ENCODE measurements at places on chromosomes 12 and 14.

GRCh38 chr14:100683578-100683977, 43.1 kb upstream of the DLK1 start:
- DNase-seq: no peak

DNA sequence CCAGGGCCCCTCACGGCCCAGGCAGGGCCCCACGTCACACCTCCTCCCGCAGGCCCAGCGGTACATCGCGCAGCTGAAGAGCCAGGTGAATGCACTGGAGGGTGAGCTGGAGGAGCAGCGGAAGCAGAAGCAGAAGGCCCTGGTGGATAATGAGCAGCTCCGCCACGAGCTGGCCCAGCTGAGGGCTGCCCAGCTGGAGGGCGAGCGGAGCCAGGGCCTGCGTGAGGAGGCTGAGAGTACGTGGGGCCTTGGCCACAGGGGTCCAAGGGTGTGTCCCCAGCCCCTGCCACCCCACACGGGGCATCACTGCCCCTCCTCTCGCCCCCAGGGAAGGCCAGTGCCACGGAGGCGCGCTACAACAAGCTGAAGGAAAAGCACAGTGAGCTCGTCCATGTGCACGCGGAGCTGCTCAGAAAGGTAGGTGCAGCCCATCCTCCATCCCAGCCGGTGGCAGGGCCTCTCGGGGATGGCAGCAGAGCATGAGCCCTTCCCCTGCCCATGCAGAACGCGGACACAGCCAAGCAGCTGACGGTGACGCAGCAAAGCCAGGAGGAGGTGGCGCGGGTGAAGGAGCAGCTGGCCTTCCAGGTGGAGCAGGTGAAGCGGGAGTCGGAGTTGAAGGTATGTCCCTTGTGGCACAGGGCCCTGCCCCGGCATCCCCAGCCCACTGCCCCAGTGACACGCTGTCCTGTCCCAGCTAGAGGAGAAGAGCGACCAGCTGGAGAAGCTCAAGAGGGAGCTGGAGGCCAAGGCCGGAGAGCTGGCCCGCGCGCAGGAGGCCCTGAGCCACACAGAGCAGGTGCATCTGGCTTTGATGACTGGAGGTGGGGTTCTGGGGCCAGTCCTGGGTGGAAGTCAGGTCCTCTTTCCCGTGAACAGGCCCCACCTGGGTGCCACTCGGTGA, 20.9 kb downstream of the HIP1R start:
- DNase-seq: no peak

- DNase-seq: no peak
These were observed 289.9 kb upstream of the SFSWAP start for GRCh38 chr12:131420867-131421447.

- no peak for DNase-seq
These were observed 50.2 kb upstream of the SMCO2 start for GRCh38 chr12:27396216-27396815.

DNA sequence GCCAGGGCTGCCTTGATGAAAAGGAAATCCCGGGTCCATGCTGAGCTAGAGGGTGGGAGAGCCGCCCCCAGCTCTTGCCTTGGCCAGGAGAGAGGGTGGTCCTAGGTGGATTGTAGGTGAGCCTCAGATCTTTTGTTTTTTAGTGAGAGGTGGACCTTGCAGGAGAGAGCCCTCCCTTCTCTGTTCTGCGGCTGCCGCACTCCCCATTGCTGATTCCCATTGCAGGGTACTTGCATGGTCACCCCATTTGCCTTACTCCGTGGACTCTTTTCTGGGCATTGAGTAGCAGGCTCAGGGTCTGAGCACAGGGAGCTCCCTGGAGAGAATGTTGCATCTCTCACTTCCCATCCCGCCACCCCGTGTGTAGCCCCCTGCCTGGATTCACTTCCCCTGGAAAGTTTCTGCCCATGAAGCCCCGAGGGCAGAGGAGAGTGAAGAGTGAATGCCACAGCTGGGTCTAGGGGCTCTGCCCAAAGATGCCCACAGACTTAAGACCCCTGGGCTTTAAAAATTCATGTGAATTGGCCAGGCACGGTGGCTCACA, 10.2 kb downstream of the VASH1 start:
- DNase-seq: no peak

- no peak for DNase-seq
These were observed 315.5 kb upstream of the OR4E1 start for GRCh38 chr14:21989090-21989489.

- DNase-seq: no peak
These were observed 807.3 kb upstream of the TMEM132C start for GRCh38 chr12:127459687-127460086.

- no peak for DNase-seq
These were observed 257.0 kb upstream of the MGAT4C start for GRCh38 chr12:86513226-86513625.

DNA sequence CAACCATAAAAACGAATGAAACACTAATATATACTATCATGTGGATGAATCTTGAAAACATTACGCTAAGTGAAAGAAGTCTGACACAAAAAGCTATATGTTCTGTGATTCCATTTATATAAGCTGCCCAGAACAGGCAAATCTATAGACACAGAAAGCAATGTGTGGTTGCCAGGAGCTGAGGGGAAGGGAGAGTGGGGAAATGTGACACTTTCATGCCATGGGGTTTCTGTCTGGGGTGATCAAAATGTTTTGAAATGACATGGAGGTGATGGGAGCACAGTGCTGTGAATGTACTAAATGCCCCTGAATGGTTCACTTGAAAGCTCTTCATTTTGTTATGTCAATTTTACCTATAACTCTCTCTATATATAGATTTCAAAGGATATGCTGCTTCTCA, 30.1 kb downstream of the ATG14 start:
- no peak for DNase-seq

DNA sequence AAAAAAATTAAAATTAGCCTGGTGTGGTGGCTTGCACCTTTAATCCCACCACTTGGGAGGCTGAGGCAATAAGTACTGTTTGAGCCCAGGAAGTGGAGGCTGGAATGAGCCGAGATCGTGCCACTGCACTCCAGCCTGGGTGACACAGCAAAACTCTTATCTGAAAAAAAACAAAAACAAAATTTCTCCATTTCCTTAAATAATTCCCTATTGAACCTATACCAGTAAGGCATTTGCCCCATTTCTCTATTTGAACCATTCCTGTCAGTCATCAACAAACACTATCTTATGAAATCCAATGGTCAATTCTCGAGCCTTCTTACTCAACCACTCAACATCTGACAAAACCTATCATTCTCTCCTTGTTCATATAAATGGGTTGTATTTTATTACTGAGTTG, 14.7 kb downstream of the SLC2A14 start:
- no peak for DNase-seq

DNA sequence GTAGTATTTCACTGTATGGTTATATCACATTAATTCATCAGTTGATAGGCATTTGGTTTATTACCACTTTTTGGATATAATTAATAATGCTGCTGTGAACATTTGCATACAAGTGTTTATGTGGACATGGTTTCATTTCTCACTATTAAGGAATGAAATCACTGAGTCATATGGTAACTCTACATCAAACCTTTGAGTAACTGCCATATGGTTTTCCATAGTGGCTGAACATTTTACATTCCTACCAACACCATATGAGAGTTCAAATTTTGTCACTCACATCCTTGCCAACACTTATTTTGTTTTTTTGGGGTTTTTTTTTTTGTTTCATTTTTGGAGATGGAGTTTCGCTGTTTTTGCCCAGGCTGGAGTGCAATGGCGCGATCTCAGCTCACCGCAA, 30.2 kb upstream of the EAPP start:
- DNase-seq: no peak

DNA sequence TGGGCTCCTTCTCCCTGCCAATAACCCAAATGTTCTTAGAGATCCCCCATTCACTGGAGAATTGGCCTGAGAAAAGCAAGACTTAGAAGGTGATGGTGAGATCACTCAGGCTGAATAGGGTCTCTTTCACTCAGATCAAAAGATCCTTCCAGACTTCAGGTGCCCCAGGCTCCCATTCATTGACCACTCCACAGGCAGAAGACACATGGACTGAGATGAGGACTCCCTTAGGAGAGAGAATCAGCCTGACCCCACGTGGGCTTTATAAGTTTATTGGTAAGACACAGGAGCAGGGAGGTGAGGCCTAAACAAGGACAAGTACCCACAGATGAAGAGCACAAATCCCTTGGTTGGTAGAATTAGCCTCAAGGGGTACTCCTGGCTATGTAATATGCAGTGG, 6.1 kb upstream of the KRT72 start:
- no peak for DNase-seq

DNA sequence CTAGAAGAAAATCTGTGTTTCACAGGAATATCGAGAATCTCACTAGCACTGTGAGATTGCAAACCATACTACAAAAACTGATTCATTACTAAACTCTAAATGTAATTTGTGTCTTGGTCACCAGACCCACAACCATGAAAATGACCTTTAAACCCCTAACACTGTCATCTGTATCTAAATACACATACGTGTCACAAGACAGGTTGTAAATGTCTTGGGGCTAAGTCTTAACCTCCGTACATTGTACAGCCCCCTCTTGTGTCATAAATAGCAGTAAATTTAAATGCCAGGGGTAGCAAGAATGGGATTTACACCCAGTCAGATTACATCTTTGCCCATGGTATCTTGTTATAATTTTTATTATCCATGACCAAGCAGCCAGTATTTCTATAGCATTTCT, 117.3 kb downstream of the GPR135 start:
- no peak for DNase-seq

DNA sequence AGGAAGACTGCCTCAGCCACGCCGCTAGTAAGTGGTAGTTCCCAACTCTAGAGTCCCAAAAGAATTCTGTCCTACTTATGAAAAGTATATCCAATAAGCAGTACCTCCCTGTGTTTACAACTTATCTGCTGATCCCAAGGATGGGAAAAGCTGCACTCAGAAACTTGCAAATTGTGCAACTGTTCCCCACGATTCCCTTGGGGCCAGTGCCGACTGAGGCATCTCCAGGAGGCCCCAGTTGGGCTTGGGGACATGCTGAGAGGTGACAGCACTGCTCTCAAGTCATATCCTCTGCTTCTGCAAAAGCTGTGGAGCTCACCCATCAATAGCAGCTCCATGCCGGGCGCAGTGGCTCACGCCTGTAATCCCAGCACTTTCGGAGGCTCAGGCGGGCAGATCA, 23.7 kb downstream of the SPRING1 start:
- no peak for DNase-seq

- DNase-seq: no peak
These were observed 17.9 kb downstream of the SIVA1 start for GRCh38 chr14:104770851-104771272.

- no peak for DNase-seq
These were observed 33.3 kb downstream of the DICER1 start for GRCh38 chr14:95123891-95124579.

- no peak for DNase-seq
These were observed 47.1 kb downstream of the SYNE2 start for GRCh38 chr14:63899953-63900352.

DNA sequence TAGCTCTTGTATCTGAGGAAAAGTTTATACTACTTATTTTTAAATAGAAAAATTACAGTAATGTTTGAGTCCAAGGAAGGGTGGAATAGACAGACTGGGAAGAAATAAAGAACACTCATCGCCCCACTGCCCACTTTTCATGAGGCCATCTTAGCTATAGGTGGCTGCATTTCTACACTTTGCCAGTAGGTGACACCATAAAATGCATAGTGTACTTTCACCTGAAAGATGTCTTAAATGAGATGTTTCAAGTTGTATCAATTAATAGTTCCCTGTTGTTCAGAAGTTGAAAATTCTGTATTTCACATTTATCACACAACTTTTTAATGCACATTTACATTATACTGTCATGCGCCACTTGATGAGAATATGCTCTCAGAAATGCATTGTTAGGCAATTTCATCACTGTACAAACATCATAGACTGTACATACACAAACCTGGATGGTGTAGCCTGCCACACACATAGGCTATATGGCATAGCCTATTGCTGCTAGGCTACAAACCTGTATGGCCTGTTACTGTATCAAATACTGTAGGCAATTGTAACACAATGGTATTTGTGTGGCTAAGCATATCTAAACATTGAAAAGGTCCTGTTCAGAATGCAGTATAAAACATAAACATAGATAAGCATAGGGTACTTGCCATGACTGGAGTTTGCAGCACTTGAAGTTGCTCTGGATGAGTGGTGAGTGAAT, 27.6 kb downstream of the PMCH start:
- DNase-seq: peak; percentile 32

DNA sequence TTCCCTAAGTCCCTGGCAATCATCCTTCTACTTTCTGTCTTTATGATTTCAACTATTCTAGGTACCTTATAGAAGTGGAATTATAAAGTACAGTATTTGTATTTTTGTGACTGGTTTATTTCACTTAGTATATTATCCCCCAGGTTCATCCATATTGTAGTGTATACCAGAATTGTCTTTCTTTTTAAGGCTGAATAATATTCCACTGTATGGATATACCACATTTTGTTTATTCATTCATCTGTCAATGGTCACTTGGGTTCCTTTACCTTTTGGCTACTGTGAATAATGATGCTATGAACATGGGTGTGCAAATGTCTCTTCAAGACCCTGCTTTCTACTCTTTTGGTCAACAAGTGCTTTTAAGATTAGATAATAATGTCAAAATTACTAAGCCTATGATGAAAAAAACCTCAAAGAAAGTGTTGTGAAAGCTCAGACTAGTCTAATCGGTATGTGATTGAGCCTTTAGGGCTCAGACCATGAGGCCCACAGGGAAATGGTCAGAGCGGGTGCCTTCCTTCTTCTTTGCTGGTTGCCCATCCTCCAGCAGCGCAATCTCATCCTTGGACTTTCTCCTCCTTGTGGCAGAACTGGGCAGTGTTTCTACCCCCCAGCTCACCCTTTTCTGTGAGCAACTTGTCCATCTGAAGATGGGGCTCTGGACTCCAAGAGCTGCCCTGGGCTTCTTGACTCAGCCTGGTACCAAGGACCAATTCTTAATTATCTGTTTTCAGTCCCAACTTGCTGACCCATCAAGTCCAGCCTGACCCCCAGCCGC, 105.4 kb downstream of the TTC8 start:
- no peak for DNase-seq

- DNase-seq: peak; percentile 24
These were observed 31.3 kb downstream of the GABARAPL1 start for GRCh38 chr12:10243818-10244520.

DNA sequence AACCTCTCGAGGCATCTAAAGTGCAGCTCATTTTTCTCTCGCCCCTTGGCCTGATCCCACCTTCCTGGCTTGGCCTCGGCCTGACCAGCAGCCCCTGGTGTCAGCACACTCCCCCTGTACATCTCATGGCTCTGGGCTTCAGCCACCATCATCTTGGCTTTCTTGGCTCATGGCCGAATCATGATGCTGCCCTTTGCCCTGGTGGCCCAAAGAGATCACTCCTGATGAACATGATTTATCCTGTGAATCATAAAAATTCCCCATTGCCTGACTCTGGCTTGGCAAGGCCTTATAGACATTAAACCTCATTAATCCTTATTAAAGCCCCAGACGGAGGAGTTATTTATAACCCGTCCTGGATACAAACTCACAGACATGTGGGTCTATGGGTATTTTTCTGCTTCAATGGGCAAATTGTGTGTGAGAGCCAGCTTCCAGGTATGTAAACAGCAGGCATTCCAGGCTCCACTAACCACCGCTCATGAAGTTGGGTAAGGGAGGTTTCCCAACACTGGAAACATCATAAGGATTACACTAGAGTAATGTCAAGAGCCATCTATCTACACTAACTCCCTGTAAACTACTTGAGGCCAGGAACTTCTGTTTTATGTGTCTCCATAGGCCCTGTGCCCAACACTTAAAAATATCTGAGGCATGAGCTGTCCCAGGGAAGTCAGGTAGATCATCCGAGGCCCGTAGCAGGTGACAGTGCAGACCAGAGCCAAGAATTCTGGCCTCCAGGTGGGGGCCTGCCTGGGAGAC, 171.2 kb downstream of the TTC8 start:
- no peak for DNase-seq

All from activated CD4-positive, alpha-beta T cell treated with anti-CD3 and anti-CD28 coated beads, Interleukin-2, amount 10 ng/mL, durations not matched to agents 7 days and 5 days (primary cell).